ENCODE measurements at places on chromosomes 7 and 10.

- no peak for DNase-seq
These were observed 53.0 kb downstream of the SPOCK2 start for GRCh38 chr10:72035252-72035887.

GRCh38 chr10:127470911-127471310 lies 78.2 kb upstream of the NPS start:
- no peak for DNase-seq

- DNase-seq: no peak
These were observed 358.9 kb downstream of the FRMD4A start for GRCh38 chr10:13971601-13972475.

- DNase-seq: no peak
These were observed 76.4 kb upstream of the GALNT17 start for GRCh38 chr7:71055504-71055903.

DNA sequence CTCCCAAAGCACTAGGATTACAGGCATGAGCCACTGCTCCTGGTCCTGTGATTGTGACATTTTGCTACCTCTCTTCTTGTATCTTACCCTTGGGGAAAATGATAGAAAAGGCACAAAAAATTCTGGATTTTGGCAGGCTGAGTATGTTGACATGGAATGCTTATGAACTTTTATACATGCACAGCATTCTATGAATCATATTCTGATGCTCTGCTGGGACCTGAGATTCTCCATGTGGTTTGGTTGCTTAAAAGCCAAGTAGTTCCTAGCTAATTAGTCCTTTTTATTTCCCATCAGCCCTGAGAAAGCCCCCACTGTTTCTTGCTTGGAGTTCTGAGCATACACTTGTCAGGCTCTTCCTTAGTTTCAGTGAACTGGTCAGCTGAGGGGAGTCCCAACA lies 8.3 kb upstream of the KAZALD1 start:
- no peak for DNase-seq

DNA sequence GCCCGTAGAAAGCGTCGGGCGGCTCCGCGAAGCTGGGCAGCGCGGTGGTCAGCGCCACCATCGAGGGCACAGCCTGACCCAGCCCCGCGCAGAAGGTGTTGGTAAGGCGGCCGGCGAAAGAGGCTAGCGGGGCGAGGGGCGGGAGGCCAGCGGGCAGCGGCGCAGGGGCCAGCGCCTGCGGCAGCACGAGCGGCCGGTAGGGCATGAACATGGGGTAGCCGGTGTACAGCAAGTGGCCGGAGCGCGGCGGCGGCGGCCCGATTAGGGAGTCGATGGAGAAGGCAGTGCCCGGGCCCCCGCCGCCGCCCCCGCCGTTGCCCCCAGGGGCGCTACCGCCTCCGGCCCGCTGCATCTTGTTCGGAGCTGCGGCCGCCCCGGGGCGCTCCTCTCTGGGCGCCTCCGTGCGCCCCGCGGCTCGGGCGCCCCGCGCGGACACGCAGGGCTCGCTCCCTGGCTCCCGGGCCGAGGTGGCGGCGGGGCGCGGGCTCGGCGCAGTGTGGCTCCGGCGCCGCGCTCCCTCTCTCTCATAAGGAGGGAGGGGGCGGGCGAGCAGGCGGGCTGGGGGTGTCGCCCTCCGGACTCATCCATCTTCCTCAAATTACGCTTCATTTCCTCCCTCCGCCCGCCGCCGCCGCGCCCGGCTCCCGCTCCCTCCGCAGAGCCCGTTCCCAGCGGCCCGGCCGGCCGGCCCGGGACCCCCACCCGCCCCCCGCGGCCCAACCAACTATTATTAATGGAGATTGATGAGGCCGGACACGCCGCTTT lies at the start of gene GBX1:
GBX1 (minus strand) TSS at position 498 of the 765 bp plus-strand sequence; CDS start at position 352, 146 bp downstream.
- DNase-seq: peak; percentile 27

DNA sequence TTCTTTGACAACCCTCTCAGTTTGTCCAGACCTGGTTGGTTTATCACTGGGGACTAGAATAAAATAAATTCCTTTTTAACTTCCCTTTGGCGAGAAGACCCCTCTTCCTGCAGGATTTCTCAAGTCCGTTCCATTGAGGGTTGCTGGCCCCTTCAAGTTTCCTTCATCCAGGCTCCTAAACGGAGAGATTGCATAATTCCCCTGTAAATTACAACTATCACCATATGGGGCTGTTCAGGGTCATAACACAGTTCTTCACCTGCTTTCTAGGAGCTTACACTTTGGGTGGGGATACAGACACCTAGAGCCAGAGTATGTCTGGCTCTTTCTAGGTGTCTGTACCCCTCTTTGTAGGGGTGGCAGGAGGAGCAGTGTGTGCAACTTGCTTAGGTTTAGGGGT lies 3.3 kb upstream of the COPS6 start:
- DNase-seq: no peak

DNA sequence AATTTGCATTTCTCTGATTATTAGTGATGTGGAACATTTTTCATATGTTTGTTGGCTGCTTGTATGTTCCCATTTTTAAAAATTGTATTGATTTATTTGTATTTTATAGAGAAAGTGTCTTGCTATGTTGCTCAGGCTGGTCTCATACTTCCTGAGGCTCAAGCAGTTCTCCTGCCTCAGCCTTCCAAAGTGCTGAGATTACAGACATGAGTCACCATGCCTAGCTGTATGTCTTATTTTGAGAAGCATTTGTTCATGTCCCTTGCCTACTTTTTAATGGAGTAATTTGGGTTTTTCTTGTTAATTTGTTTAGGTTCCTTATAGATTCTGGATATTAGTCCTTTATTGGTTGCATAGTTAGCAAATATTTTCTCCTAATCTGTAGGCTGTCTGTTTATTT lies 214.2 kb upstream of the KAT6B start:
- DNase-seq: no peak

GRCh38 chr7:158040199-158040598 lies 547.4 kb downstream of the PTPRN2 start:
- DNase-seq: no peak

GRCh38 chr10:5070648-5071410 lies 23.4 kb upstream of the AKR1C3 start:
- no peak for DNase-seq

- no peak for DNase-seq
These were observed 13.4 kb downstream of the STEAP1B start for GRCh38 chr7:22486597-22486996.

DNA sequence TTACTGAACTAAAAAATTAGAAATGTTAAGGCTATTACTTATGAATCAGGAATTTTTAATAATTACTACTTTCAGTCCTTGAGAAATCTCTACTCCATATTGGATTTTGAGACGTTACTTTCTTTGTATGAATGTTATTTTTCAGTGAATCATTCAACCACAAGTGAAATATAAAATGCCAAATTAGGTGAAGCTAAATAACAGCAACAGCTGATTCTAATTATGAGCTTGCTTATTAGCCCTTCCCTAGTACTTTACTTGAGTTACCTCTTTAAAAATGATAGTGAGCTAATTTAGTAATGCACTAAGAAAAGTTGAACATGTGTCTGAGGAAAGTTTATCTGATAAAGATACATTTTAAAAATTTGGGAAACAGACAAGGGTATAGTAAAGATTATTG lies 51.4 kb downstream of the PCGF5 start:
- no peak for DNase-seq

- no peak for DNase-seq
These were observed 5.1 kb downstream of the TBL2 start for GRCh38 chr7:73573276-73573675.

DNA sequence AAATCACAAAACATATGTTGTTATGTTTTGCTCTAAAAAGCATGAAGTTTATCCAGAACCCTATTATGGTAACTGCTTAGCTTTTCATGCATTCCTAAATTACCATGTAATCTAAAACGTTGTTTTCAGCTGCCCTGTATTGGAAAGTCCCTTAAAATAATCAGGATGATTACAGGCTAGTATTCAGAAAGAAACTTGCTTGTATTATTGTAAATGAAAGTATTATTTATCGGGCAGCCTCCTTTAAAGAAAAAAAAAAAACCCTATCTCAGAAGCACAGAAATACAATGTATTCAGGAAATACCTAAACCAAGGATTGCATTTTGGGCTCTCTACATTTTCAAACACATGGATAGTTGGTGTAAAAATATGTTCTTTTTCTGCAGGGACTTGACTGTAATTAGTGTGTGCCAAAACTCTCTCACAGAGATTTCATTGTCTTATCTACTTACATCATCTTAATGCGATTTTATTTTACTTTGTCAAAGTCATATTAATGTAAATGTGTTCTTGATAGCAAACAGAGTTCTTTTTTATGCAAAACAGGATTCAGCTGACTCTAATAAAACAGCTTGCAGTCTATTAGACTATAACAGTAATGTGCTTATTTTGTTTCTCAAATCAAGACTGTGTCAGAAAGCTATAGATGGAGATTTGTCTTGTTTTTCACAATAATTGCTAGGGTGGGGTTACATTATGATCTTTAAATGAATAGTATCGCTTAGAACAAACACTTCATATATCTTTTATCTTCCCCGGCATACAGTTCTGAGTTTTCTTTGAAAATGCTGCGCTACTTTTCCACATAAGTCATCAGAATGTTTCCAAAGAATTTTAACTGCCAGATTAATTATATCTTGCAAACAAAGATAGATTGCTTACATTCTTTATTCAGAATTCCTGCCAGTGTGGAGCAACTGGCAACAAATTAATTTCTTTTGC lies 65.3 kb upstream of the ARID5B start:
- DNase-seq: no peak

DNA sequence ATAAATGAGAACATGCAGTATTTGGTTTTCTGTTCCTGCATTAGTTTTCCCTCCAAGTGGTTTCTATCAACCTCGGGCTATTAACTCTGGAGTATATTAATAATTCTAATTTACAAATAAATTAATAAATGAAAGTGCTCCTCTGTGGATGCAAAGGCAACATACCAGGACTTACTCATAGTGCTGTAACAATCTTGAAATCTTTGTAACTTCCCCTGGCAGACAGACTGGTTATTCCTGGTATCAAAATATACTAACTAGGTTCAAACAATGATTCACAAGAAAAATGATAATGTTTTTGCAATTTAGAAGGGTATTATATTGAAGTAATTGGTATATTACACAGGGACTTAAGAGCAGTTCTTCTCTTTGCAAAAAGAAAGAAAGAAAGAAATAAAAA lies 177.2 kb downstream of the FANK1 start:
- DNase-seq: no peak

- DNase-seq: no peak
These were observed 13.8 kb downstream of the SUFU start for GRCh38 chr10:102517553-102517952.

GRCh38 chr10:18238870-18239485 lies 98.8 kb downstream of the CACNB2 start:
- no peak for DNase-seq

- no peak for DNase-seq
These were observed 15.2 kb upstream of the EXOC6 start for GRCh38 chr10:92832998-92833650.

GRCh38 chr10:121942749-121943416 lies 15.1 kb upstream of the ATE1 start:
- no peak for DNase-seq

DNA sequence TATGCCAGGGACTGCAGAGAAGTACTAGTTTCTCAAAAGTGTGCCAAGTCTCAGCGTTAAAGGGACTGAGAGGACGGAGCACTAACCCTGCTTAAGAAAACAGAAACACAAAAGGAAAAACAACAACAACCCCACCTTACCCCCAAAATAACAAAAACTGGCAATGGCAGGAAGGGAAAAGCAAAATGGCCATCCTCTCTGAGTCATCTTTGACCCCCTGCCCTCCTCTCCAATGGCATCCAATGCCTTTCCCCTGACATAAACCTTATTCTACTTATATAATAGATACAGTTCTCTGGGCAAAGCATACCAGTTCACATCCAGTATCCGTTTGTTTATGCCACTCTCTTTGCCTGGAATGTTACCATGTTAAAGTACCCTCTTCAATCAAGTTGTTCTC lies 1.6 kb downstream of the POLR1F start:
- no peak for DNase-seq

GRCh38 chr7:42606193-42606905 lies 305.5 kb downstream of the C7orf25 start:
- no peak for DNase-seq

- no peak for DNase-seq
These were observed 66.7 kb upstream of the PDK4 start for GRCh38 chr7:95662987-95663386.

DNA sequence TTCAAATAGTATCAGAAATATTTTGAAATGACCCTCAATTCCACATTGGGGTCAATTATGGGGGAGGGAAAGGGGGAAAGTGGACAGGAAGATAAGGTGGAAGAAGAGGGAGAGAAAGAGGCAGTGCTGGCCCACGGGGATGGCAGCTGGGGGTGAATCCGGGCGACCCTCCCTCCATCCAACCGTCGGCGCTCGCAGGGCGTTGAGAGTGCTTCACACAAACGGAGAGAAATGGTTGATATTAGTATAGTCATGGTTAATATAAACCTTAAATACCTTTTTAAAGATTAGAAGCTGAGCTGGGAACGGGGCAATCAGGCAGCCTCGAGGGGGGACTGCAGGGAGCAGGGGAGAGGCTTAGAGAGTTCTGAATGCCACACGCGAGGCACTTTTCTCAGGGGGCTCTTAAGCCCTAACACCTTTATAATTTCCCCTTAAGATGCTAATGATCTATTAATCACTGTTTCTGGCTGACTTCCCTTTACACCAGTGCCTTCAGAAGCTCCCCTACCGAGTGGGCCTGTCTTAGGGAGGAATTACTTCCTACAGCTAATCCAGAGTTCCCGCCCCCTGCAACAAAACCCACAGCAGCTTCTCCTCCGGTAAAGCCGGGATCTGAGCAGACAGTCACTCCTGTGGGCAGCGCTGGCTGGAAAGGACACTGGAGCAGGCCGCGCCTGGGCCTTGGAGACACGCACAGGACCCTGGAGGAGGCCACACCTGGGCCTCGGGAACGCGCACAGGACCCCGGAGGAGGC lies 39.5 kb downstream of the PRKAG2 start:
- DNase-seq: no peak

- no peak for DNase-seq
These were observed 843 bp downstream of the CFAP70 start for GRCh38 chr10:73357821-73358220.

- DNase-seq: no peak
These were observed at the start of gene USP54 for GRCh38 chr10:73590881-73591799. TSS of gene USP54 (minus strand) at chr10:73591342. CDS start at chr10:73575658, 15,684 bp downstream.

GRCh38 chr10:117005026-117005526 lies at the start of gene SHTN1:
TSS of gene SHTN1 (minus strand) at chr10:117005187. CDS start at chr10:117005079, 108 bp downstream.
- peak; percentile 18 for DNase-seq

All from NCI-H1694 (cell line).